H7 (cell line): ENCODE measurements at places on chromosomes 16 and 17. TPM values are rescaled to one million over a fixed set of nuclear protein-coding genes. Genes with fewer than 3 reads are reported as not detected.

PDP2 gene
- 10.5 and 23.7 TPM in 2 replicates for total RNA-seq

ACSM3 gene
- 2.4 and 6.2 TPM in 2 replicates for total RNA-seq

GRCh38 chr16:75559564-75560372 lies 3.7 kb upstream of the TMEM231 start:
- no peak for DNase-seq

- peak; percentile 90 for DNase-seq
These were observed 60.2 kb downstream of the RAI1 start for GRCh38 chr17:17741349-17742023.

- DNase-seq: peak; percentile 96
These were observed at the start of gene KCNJ2 for GRCh38 chr17:70168977-70169708. Gene KCNJ2, plus strand, starts transcription at chr17:70169532. Its CDS starts 5,508 bp downstream, at chr17:70175040.

DNA sequence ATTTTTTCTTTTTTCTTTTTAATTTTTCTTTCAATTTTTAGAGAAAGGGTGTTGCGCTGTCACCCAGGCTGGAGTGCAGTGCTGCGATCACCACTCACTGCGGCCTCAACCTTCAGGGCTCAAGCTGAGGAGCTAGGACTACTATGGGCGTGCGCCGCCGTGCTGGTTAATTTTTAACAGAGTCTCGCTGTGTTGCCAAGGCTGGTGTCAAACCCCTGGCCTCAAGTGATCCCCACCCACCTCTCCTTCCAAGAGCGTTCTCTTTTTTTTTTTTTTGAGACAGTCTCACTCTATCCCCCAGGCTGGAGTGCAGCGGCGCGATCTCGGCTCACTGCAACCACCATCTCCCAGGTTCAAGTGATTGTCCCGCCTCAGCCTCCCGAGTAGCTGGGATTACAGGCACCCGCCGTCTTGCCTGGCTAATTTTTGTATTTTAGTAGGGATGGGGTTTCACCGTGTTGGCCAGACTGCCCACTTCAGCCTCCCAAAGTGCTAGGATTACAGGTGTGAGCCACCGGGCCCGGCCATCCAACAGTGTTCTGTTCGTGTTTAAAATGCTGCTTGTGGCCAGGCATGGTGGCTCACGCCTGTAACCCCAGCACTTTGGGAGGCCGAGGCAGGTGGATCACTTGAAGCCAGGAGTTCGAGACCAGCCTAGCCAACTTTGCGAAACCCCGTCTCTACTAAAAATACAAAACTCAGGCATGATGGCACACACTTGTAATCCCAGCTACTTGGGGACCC lies 14.5 kb upstream of the RPL13 start:
- DNase-seq: no peak

DNA sequence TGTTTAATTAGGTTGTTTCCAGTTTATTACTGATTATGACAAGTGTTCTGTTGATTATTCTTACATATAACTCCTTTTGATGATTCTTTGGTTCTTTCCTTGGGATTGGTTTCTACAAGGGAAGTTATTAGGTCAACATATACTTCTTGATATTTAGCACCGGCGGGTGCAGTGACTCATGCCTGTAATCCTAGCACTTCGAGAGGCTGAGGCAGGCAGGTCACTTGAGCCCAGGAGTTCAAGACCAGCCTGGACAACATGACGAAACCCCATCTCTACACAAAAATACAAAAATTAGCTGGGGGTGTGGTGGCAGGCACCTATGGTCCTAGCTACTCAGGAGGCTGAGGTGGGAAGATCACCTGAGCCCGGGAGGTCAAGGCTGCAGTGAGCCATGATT lies 120.2 kb upstream of the HAS3 start:
- no peak for DNase-seq

GRCh38 chr17:49729069-49729468 lies 21.3 kb upstream of the SLC35B1 start:
- no peak for DNase-seq

- DNase-seq: peak; percentile 86
These were observed 43.8 kb upstream of the DHX40 start for GRCh38 chr17:59521465-59522126.

- DNase-seq: peak; percentile 17
These were observed 54.6 kb downstream of the RBFOX3 start for GRCh38 chr17:79556271-79556670.
